ENCODE measurements at places on chromosomes 2 and 18.

DNA sequence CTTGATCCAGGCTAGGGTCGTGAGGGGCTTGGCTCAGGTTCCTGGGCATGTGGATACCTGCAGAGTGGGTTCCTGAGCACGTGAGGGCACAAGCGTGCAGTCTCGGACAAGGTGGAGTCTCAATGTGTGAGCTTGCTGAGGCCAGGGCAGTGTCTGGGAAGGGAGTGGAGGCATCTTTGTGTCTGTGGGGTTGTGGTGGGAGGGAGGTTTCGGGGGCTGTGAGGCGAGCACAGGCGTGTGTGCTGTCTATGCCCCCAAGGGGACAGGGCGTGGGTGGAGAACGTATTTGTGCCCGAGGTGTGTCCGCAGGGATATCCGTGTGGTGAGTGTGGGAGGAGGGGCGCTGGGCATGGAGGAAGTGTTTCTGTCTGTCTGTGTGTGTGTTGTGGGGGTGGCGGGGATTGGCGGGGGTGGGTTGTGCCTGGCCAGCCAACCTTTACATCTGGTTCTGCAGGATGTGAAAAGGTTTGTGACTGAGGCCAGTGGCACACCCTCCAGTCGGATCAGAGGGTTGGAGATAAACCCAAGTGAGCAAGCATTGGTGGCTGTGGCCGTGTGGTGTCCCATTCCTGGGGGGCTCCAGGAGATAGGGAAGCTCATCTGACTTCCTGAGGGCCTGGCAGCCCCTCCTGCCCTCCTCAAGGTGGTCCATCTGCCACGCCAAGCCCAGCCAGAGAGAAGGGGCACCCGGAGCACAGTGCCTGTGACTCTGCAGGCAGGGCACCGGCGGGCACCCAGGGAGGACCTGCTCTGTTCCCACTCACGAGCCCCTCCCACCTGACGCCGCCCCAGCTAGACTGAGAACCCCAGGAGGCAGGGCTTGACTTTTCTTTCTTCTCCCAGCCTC, 57.1 kb downstream of the ZFP36L2 start:
- DNase-seq = no peak

GRCh38 chr18:58805467-58806187, 59.0 kb upstream of the ZNF532 start:
- no peak for DNase-seq

GRCh38 chr2:71534201-71534600, 80.8 kb downstream of the DYSF start:
- no peak for DNase-seq

- no peak for DNase-seq
These were observed 63.4 kb downstream of the LYPD1 start for GRCh38 chr2:132606649-132607048.

- DNase-seq = no peak
These were observed 5.8 kb downstream of the DPYSL5 start for GRCh38 chr2:26853751-26854150.

- no peak for DNase-seq
These were observed 35.2 kb downstream of the SLC40A1 start for GRCh38 chr2:189545418-189545817.

- no peak for DNase-seq
These were observed 102.1 kb downstream of the SNTG2 start for GRCh38 chr2:1052771-1053191.

DNA sequence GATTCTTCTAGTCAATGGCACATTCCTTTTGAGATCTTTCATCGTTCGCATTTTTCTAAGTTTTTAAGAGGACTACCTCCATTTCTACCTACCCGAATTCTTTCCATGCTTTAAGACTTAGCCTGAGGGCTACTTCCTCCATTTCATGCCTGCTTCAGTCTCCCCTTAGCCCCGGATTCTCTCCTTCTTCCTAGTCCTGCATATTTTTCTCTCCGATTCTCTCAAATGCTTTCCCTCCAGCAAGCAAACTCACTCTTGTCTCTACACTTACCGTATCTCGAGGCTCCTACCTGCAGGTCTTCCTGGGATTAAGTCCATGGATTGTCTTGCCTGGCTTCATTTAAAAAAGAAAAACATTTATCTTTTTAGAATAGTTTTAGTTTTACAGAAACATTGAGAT, 354.4 kb downstream of the MYCN start:
- DNase-seq = no peak

DNA sequence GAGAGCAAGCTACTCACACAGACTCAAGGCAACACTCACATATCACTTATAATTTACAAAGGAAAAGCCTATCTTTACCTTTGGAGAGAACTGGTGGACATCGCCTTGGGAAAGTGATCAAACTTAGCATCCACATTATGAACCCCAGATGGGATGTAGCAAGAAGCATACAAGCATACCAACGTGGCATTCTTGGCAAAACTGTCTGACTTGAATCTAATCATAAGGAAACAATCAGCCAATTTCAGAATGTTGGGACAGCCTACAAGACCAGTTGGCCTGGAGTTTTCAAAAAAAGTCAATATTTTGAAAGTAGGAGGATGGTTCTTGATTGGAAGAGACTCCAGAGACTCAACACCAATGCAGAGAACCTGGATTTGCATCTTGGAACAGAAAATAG, 79.1 kb upstream of the PMAIP1 start:
- no peak for DNase-seq

GRCh38 chr2:44335806-44336538, 25.3 kb downstream of the PREPL start:
- DNase-seq = no peak

DNA sequence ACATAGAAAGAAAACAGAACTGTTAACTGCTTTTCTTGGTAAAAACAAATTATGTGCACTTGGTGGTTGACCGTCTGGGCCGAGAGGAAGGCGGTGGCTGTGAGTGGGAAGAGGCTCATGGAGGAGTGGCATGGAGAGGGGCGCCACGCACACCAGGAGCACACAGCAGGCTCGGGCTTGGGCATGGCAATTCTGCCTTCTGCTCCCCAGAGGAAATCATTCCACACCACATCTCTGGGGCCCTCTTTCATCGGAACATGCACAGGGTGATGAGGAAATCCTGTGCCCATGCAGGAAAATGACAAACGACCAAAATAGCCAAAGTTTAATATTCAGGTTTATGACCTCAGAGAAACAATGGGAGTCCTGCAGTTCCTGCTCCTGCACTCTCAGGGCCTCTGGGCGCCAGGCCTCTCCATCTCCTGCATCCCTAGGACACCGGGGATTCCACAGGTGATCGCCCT, 26.4 kb downstream of the WDFY1 start:
- no peak for DNase-seq

GRCh38 chr2:189580241-189580651, 340 bp downstream of the SLC40A1 start:
- DNase-seq = no peak

GRCh38 chr2:12448846-12449505, 267.8 kb upstream of the TRIB2 start:
- no peak for DNase-seq

GRCh38 chr2:101870444-101870843, 121.3 kb upstream of the IL1R2 start:
- DNase-seq = no peak

DNA sequence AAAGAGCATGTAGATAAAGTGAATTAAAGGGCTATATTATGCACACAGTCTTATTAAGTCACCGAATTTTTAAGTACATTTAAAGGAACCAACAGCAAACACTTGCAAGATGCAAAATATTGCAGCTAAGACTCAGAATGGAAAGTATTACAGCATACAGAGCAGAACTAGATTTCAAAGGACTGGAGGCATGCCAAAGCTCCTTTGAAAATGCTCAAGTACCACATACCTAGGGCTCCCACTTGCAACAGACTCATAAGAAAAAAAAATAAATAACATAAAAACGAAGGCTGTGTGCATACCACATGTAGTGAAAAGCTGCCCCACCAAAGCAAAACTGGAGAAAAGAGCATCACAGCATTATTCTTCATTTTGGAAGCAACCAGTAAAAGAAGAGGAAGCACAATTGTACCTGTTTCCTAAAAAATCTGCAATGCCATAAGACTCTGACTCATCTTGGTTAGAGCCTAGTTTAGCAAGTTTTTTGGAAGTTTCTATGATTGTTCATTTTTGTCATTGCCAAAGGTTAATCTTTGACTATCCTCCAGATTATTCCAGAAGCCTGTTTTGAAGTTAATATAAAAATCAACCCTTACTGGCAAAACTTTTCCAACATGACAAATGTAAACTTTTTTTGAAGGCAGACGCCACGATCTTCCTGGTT, 306.0 kb upstream of the COL3A1 start:
- no peak for DNase-seq

GRCh38 chr2:218003981-218004419, 1.2 kb upstream of the TNS1 start:
- no peak for DNase-seq

- DNase-seq = no peak
These were observed 243.6 kb upstream of the MEIS1 start for GRCh38 chr2:66191311-66191710.

DNA sequence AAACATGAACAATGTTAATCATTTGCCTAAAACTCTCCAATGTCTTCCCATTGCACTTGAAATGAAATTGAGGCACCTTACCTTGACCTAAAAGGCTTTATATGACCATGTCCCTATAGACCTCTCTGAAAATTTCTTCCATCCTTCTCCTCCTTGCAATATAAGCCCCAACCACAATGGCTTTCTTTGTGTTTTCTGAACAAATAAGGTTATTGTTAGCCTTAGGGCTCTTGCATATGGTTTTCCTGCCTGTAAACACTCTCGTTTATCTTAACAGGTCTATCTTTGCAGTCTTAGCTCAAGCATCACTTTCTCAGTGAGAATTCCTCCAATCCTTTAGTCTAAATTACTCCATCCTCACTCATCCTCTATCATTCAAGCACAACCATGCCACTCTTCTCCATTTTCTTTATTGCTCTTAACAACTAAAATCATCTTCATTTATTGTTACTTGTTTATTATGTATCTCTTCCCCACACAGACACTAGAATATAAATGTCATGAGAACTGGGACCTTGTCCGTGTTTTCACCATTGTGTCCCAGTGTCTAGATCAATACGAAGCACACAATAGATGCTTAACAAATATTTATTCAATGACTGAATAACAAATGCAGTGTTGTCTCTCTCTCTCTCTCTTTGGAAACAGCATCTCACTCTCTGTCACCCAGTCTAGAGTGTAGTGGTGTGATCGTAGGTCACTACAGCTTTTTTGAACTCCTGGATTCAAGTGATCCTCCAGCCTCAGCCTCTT, 129.3 kb downstream of the RDH14 start:
- DNase-seq = no peak

- no peak for DNase-seq
These were observed 228.2 kb downstream of the CCDC178 start for GRCh38 chr18:33212363-33212762.

GRCh38 chr2:196143730-196144131, 27.6 kb downstream of the STK17B start:
- no peak for DNase-seq

- DNase-seq = no peak
These were observed 169.5 kb downstream of the SRBD1 start for GRCh38 chr2:45441571-45441970.

DNA sequence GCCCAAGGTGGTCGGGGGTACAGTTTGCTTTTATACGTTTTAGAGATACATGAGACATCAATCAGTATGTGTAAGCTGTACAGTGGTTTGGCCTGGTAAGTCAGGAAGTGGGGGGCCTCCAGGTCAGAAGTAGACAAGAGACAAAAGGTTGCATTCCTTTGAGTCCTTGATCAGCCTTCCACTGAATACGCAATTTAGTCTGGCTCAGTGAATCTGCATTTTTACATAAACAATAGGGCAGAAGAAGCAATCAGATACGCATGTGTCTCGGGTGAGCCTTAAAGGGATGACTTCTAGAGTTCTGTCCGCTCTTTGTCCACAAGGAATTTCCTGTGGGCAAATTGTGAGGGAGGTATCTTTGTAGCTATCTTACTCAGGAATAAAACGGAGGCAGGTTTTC, 87.2 kb downstream of the SOWAHC start:
- DNase-seq = no peak

GRCh38 chr2:94980406-94980805, 45.1 kb upstream of the MAL start:
- no peak for DNase-seq

- DNase-seq = no peak
These were observed 46.7 kb downstream of the MBOAT2 start for GRCh38 chr2:8956774-8957173.
